ENCODE measurements at places on chromosomes 3 and 15.

DNA sequence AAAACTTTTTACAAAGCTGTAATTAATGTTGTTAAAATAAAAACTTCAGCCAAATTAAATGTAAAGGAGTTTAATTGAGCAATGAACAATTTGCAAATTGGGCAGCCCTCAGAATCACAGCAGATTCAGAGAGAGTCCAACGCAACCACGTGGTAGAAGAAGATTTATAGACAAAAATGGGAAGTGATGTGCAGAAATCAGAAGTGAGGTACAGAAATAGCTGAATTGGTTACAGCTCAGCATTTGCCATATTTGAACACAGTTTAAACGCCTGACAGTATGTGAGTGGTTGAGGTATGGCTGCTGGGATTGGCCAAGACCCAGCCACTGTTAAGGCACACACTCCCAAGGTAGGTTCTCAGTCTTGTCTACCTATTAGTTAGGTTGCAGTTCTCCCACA is 14.4 kb upstream of the PLA2G4D start:
- no peak for DNase-seq

GRCh38 chr3:127211118-127212060 is 18.5 kb downstream of the PRR23E start:
- DNase-seq = no peak

GRCh38 chr3:32110233-32110760 is 3.9 kb downstream of the GPD1L start:
- DNase-seq = no peak

GRCh38 chr15:97576929-97577645 is 383.4 kb upstream of the ARRDC4 start:
- no peak for DNase-seq

DNA sequence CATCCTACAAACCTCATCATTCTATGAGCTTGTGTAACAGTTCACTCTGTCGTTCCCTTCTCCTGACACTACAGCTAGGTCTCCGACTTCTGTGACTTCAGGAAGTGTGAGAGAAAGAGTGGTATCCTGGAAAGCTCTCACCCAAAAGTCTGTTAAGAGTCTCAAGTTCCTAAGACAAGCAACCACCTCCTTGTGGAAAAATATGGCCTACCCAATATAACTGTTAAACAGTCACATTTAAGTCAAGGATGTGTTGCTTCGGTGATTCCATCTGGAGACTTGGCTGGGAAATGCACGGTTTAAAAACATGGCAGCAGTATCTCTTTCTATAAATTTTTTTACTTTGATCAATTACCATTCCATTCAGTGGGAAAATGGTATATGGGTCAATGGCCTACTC is 13.8 kb downstream of the FEZF2 start:
- DNase-seq = no peak

GRCh38 chr3:7977245-7978086 is 524.2 kb upstream of the LMCD1 start:
- no peak for DNase-seq
